ENCODE measurements at places on chromosomes 6 and 20.

DNA sequence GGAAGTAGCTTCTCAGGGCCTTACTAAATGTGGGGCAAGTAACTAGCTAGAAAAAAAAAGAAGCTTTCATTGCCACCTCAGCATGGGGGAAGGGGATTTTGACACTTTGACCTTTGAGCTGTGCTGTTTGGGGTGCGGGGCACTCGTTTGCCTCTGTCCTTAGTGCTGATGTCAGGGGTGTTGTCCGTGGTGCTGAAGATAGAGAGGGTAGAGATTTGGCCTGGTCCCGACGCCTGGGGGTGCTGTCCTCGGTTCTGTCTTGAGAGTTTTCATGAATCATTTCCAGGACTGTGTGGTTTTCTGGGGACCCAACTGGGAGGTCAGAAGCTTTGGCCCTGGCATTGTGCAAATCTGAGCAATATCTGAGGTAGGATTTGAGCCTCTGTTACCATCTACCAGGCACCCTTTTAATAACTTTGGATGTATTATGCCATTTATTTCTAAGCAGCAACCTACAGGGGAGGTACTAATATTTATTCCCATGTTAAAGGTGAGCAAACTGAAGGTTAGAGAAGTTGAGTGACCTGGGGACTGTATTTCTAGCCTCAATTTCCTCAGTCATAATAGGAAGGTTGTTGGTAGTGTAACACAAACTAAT is 78.0 kb downstream of the DLGAP4 start:
- no peak for DNase-seq

DNA sequence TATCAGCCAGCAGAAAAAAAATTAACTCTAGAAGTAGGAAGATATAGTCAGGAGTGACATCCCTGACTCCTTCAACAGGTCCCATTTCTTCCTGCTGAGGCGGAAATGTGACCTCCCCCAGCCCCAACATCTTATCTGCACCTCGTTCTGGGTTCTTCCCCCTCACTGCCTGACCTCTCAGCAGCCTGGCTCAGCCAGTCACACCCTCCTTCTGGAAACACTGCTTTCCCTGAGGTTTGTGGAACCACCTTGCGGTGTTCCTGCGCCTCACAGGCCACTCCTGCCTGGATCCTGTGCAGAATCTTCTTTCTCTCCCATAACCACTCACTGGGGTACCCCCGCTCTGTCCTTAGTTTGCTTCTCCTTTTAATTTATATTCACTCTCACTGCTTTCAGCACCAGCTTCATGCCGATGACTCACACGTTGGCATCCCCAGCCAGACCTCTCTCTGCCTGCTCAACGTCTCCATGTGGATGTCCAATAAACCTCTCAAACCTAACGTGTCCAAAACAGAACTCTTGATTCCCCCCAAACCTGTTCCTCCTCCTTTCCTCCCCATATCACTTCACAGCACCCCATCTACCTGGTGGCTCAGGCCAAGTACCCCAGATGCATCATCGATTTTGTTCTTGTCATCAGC is 222.8 kb upstream of the PLN start:
- DNase-seq = no peak

DNA sequence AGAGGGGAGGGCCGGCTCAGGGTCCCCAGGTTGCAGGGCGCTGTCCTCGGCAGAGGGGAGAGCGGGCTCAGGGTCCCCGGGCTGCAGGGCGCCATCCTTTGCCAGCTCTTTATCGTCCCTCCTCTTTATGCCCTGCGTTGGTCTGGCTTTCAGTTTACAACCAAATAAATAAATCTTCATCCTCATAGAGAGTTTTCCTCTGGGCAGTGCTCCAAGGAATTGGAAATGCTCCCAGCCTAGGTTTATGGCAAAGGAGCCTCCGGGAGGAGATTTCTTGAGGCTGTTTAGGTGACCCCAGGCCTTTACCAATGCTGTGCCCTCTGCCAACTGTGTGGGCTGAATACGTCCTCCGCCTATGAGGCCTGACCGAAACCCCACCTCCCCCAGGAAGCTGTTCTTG is 60.2 kb downstream of the CHMP4B start:
- no peak for DNase-seq

DNA sequence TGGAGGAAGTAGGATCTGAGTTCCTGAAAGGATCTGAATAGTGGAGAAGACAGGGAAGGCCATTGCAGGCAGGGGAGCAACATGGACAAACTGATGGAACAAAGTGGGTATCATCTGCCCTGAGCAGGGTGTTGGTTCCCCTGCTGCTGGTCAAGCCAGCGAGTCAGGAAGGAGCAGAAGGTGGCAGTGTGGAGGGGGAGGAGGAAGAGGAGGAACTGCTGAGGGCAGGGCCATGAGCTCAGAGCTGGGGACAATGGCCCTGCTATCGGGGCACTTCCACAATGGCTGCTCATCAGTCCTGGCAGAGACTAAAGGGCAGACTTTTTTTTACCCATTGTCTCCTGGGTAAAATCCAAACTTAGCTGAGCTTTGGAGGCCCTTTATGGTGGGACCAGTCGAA is 13.6 kb downstream of the CNBD2 start:
- DNase-seq = no peak

GRCh38 chr6:145822456-145822855 is 7.9 kb upstream of the FBXO30 start:
- no peak for DNase-seq

DNA sequence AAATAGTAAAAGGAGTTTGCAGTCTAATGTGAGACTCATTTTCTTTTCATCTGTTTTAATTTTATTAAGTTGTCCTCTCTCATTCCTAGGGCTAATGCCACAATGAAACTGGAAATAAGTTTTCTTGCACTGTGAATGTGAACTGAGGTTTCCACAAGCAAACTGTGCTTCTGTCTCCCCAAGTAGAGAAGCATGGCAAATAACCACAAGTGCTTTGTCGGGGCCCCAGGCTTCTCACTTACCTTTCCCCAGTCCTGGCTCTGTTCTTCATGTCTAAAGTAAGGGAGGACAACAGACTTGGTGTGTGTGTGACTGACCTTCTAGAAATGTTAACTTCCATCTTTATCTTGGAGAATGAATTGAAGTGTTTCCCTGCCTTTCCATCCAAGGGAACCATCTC is 80.8 kb downstream of the CBFA2T2 start:
- DNase-seq = no peak

DNA sequence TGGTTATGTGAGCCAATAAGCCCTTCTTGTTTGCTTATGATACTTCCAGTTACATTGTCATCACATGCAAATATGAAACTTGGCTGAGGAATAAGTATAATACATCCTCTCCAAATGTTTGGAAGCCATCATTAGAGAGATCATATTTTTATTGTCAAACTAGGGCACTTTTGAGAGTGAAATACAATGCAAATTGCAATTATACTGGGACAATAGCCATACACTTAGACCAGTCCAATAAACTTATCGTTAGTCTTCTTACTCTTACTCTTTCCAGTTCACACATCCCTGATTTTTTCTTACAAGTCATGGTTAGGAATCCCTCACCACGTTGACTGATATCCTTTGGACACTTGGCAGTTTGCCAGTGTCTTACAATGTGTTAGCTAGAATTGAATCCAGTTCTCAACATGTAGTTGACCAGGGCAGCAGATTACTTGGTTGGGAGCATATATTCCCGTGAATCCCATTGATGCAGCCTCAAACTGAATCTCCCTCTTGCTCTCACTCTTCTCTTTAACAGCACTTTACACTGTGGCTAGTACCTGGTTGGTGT is 519.7 kb upstream of the ID4 start:
- DNase-seq = no peak

- DNase-seq = no peak
Measured at GRCh38 chr6:31888276-31889258, 8.9 kb downstream of the EHMT2 start.

GRCh38 chr6:156877126-156877863 is 100.1 kb downstream of the ARID1B start:
- no peak for DNase-seq

- DNase-seq = no peak
Measured at GRCh38 chr20:46691196-46691595, 2.0 kb upstream of the TP53RK start.

- DNase-seq = no peak
Measured at GRCh38 chr6:34020807-34021553, 124.9 kb downstream of the GRM4 start.

DNA sequence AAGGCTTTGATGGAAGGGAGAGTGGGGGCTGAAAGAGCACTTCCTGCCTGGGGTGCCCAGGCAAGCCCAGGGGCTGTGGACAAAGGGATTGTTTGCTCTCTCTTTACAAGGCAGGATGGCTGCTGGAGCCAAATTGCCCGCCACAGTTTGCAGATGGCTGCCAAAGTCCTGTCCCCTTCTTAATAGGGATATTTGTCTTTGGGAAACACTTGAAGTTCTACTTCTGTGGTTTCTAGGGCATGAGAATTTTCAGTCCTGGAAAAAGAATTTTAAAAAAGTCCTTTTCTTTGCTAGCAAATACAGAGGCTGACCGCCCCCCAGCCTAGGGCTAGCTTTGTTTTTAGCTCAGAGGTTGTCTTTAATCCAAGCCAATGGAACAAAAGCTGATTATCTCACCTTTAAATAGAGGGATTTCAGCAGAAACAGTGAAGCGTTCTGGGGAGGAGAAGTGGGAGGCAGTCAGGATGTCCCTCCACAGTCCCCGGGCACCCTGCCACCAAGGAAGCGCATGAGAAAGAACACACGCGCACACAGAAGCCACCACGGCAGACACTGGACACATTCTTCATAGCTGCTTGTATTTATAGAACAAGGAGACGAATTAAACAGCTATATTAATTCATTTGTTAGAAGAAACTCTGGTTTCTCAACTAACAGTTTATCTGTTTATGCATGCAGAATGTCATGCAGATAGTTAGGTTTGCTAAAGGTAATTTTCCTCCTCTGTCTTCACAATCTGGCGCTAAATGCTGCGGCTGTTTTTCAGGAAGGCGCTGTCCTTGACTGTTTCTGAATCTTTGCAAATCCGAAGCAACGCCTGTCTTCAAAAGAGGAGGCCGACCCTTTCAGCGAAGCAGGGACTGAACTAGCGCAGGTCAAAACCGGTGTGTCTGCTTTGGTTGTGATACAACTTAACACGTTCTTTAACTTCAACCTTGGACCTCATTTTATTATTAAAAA is 736.9 kb downstream of the QKI start:
- no peak for DNase-seq

DNA sequence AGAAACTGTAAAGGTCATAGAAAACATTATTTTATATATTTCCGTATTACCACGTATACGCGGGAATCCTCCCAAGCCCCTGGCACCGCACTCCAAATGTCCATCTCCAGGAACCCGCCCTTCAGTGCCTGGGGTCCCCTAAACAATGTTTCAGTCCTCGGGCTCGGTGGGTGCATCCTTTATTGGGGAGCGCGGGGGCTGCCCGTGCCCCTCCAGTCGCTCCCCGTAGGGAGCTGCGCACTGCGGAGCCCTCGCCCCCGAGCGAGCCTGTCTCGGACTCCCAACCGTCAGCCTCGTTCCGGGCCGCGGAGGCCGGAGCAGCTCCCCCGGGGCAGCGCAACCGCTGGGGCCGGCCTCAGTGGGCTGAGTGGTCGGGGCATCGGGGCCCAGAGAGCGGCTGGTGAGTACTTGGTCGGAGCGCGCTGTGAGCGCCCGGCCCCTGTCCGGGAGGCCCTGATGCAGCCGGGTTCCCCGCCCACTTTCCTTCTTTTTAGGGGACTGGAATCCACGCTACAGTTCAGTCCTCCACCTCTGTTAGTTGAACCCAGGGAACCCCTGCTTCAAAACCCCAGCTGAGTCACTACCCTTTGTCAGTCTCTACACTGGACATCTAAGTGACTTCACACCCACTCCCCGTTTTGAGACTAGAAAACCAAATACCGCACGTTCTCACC is at the start of gene DNAH8:
TSS of gene DNAH8 (plus strand) at position 296 of the 674 bp plus-strand sequence. CDS start 7,499 bp downstream, outside the sequence.
- DNase-seq = no peak

GRCh38 chr6:33105386-33105785 is 29.6 kb downstream of the HLA-DPB1 start:
- DNase-seq = no peak

Measured in NCI-H1930 (cell line).